Nephron progenitor cell (in vitro differentiated cells): ENCODE measurements at places on chromosomes 3 and 15.

- DNase-seq = no peak
Observed at GRCh38 chr3:7238565-7239295, 377.8 kb downstream of the GRM7 start.

GRCh38 chr3:134313847-134314587 is 60.2 kb downstream of the AMOTL2 start:
- no peak for DNase-seq

- DNase-seq = no peak
Observed at GRCh38 chr3:128036119-128036518, 16.1 kb upstream of the SEC61A1 start.

GRCh38 chr3:170499562-170500156 is 81.0 kb downstream of the CLDN11 start:
- DNase-seq = no peak

GRCh38 chr3:57890874-57891273 is 117.3 kb upstream of the FLNB start:
- no peak for DNase-seq

DNA sequence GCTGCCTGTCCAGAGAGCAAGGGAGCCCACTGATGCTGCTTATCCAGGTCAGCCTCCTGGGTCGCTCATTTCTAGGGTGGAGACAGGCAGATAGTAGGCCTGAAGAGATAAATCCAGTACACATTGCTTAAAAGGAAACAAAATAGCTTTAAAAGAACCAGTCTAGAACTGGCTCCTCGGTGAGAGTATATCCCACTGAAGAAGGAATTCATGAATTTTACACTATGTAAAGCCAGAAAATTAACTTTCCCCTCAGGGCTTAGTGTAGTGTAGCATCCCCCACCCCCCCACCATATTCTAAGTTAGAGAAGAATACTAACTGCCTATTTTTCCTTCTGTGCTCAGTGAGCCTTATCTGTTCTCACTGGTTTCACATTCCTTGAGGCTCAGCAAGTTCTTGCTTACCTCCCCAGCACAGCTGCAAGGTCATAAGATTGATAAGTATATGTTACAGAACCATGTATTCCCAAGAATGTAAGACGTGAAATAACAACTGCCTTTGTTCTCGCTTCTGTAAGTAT is 30.5 kb upstream of the NOX5 start:
- DNase-seq = no peak

- DNase-seq = no peak
Observed at GRCh38 chr15:90362936-90363212, 10.8 kb downstream of the ZNF774 start.

- no peak for DNase-seq
Observed at GRCh38 chr15:25701721-25702465, 161.2 kb downstream of the ATP10A start.

GRCh38 chr15:100093211-100094126 is 248.3 kb downstream of the ADAMTS17 start:
- DNase-seq = no peak

- DNase-seq = no peak
Observed at GRCh38 chr3:10198761-10199649, 34.3 kb downstream of the IRAK2 start.
